ENCODE measurements at places on chromosomes 3 and 15.

DNA sequence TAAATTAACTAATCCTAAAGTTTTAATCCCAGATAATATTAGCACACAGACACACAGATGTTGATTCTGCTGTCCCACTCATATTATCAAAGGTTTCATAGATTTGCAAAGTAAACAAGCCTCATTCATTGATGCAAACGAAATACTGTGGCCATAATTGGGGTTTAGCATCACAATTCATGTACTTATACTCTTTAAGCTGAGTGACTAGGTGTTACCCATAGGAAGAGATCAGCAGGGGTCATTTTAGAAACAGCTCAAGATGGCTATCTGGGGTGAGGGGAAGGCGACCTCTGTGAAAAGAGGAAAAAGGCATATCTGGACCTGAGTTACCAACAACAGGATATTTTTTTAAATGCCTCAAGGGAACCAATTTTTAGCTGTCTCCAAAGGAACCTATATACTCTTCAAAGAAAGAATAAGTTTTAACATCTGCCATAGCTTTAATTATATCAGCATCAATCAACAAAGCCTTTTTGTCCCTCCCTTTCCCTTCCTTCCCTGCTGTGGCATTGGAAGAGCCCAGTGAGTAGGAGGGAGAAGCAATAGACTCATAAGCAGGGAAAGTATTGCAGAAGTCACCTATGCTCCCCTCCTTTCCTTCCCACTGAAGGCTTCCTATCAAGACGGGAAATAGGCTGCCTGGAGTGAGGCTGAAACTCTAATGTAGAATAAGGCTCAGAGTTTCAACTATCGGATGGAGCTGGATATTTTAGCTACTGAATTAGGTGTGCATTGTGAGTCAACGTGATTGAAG, 553.4 kb downstream of the ZIC1 start:
- DNase-seq: no peak

DNA sequence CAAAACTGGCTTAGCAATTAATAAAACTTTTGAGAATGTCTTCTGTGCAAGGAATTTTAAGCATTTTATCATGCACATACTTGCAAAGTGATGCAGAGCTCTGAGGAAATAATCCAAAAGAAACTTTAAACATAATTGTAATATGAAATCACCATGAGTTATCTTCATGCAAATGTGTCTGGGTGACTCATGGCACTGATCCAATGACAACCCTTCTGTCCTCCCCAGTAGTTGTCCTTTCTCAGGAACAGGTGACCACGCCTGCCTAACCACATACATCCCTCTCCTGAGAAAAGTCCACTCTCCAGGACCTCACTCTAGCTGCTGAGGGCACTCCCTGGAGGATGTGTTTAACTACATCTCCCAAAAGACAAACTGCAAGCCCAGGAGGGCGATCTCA, 530.6 kb upstream of the IL12A start:
- DNase-seq: no peak

DNA sequence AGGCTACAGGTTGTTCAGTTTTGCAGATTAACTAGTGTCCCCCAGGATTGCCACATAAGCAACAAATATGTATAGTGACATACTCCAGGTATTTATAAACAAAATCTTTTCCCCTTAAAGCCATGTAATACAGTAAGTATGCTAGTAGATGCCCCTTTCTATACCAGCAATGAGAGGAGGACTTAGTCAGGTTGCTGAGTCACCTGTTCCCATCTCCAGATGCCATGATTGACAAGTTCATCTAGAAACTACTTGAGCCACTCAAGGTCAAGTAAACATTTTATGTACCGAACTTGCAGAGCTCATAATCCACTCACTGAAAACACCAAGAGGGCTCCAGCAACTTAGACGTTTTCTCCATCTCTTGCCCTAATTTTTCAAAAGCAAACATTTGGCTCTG, 18.2 kb downstream of the SLC9A9 start:
- no peak for DNase-seq

DNA sequence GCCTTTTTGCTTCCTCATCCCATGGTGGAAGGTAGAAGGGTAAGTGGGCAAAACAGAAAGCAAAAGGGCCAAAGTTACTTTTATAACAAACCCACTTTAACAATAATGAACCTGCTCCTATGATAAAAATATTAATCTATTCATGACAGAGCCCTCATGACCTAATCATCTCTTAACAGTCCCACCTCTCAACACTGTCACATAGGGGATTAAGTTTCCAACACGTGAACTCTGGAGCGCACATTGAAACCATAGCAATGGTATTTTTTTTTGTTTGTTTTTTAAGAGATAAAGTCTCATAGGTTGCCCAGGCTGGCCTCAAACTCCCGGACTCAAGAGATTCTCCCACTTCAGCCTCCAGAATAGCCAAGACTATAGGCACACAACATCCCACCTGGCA, 30.7 kb downstream of the KATNBL1 start:
- no peak for DNase-seq

GRCh38 chr15:71273731-71274447, 158.6 kb downstream of the THSD4 start:
- DNase-seq: no peak

GRCh38 chr15:69568173-69569009, 115.8 kb downstream of the RPLP1 start:
- DNase-seq: no peak

- no peak for DNase-seq
Measured at GRCh38 chr15:38671675-38672254, 107.2 kb upstream of the RASGRP1 start.

DNA sequence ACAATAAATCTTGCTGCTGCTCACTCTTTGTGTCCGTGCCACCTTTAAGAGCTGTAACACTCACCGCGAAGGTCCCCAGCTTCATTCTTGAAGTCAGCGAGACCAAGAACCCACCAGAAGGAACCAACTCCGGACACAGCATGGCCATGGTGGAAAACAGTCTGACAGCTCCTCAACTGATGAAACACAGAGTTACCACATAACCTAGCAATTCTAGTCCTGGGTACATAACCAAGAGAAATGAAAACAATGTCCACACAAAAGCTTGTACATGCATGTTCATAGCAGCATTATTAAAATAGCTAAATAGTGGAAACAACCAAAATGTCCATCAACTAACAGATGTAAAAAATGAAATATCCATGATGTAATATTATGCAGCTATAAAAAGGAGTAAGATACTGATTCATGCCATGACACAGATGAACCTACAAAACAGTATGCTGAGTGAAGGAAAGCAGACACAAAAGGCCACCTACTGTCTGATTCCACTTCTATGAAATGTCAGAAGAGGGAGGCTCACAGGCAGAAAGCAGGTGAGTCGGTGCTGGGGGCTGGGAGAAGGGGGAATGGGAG, 36.8 kb downstream of the VGLL4 start:
- no peak for DNase-seq

DNA sequence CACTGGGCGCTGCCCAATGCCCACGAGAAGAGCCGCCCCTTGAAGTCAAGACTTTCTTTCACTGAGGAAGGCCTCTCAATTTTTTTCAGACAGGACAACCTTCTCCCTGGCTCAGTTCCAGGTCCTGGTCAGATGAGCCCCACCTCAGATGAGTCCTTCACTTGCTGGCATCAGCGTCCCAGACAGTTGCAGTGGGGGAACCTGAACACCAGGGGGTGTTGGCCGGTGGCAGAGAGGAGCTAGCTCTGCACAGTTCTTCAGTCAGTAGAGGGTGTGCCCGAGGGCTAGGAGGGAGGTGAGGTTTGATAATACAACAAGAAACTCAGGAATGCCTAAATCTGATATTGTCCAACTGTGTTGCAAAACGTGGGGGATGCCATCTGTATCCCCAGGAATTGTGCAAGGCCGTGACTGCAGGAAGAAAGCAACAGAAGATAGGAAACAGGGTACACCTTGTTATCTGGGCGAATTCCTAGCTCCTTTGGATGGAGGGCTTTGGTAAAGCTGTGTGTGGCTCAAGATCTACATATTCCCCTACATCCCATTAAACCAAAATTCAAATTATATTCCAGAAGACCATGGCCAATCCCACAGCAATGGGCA, 34.3 kb downstream of the CCR3 start:
- no peak for DNase-seq

All from renal pelvis (tissue), 12 donors.